ENCODE measurements at places on chromosomes 11 and 22.
A peak's percentile ranks its signal among the peaks of the same experiment; 100 is the strongest.

- no peak for DNase-seq
Measured at GRCh38 chr11:45225961-45226871, 59.9 kb downstream of the SYT13 start.

DNA sequence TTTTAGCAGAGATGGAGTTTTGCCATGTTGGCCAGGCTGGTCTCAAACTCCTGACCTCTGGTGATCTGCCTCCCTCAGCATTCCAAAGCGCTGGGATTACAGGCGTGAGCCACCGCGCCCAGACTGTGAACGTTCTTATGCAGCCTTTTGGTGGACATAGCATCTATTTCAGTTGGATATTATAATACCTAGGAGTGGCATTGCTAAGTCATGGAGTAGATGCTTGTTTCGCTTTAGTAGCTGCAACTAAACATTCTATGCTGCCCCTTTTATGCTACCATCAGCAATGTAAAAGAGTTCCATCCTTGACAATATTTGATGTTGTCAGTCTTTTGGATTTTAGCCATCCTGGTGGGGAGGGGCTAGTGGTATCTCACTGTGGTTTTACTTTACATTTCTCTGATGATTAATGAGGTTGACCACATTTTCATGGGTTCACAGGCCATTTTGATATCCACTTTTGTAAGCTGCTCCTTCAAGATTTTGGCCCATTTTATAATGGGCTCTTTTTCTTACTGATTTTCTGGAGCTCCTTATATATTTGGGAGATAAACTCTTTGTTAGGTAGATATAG is 16.5 kb upstream of the APOBEC3A start:
- no peak for DNase-seq

- no peak for DNase-seq
Measured at GRCh38 chr22:18031695-18032454, 7.5 kb upstream of the MICAL3 start.

DNA sequence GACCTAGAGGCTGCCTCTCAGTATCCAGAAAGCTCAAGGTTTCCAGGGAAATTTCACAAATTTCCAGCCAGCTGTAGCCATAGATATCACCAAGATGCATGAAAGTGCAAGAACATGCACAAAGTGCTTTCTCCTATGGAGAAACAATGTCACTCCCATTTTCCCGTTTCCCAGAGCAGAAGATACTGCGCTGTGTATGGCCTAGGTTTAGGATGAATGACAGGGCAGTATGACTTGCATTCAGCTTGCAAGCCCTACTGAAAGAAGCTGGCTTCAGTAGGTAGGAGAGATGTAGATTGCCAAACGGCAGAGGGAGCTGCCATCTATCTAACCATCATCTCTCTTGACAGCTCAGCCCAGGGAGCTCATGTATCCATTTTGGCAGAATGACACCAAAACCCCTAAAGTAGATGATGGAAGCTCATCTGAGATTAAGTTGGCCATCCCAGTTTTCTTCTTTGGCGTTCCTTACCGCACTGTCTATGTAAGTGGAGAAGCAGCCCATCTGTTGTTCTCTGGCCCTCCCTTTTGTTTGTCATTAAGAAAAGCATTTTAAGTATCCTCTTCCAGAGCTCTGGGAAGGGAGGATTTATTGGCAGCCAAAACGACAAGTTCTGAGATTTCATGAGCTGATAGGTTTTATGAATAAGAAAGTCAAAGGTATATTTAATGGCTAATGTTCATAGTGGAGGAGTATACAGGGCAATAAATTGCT is 4.6 kb downstream of the TECTA start:
- DNase-seq, result no peak

DNA sequence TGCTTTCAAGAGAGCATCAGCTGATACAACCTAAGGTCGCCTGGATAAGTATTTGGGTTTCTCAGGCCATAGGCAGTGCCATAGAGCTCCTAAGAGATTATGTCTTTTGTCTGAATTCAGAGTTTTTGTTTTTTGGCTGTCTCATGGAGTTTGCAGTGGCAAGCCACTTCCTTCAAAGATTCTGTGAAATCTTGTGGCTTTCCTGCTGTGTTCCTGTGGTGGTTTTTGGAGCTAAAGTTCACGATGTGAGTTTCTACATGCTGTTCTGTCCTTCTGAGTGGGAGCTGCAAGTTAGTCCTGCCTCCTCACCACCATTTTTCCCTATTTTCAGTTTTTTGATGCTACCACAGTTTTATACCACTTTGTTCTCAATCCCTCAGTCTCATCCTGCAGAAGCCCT is 111.4 kb downstream of the COMMD9 start:
- DNase-seq, result no peak

GRCh38 chr11:118640332-118641154 is 33.1 kb downstream of the PHLDB1 start:
- no peak for DNase-seq

GRCh38 chr11:123856444-123856843 is 29.0 kb downstream of the TMEM225 start:
- no peak for DNase-seq

DNA sequence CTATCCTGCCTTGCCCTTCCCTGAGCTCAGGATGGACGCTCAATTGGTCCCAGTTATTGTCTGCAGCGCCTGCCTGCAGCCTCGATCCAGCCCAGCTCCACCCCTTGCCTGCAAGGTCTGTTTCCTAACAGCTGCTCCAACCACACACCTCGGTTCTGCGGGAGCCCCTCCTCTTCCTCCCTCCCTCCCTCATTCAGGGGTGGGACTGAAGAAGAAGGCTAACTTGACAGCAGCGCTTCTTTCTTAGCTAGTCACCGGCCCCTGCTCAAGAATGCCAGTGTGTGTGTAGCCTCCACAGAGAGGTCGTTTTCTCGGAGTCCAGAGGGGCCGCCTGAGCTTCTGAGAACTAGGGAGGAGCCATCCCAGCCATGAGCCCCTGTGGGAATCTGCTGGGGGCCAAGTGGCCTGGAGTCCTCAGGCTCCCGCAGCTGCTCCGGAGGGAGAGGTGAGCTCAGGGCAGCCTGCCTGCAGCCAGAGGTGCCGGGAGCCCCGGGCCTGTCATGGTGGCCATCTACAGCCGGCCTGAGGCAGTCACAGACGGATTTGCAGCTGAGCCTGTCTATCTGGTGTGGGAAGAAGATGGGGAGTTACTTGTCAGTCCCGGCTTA is 36.1 kb downstream of the LIMK2 start:
- peak; percentile 12 for DNase-seq

DNA sequence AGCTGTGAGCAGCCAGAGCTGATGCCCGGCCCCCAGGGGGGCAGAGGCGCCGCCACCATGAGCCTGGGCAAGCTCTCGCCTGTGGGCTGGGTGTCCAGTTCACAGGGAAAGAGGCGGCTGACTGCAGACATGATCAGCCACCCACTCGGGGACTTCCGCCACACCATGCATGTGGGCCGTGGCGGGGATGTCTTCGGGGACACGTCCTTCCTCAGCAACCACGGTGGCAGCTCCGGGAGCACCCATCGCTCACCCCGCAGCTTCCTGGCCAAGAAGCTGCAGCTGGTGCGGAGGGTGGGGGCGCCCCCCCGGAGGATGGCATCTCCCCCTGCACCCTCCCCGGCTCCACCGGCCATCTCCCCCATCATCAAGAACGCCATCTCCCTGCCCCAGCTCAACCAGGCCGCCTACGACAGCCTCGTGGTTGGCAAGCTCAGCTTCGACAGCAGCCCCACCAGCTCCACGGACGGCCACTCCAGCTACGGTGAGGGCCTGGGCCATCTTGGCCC is 6.1 kb downstream of the CDC42EP1 start:
- DNase-seq, result peak; percentile 30

DNA sequence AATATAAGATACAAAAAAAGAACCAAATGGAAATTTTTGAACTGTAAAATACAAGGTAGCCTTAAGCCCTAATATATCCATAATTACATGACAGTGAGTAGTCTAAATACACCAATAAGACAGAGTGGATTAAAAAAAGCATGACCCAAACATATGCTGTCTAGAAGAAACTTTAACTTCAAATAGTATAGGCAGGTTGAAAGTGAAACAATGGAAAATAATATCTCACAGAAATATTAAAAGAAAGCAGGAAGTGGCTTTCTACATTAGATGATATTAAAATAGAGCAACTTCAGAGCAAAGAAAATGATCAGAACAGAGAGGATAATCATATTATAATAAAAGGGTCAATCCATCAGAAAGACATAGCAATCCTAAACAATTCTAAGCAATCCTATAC is 21.8 kb downstream of the DCUN1D5 start:
- no peak for DNase-seq

GRCh38 chr11:77102246-77103210 is at the start of gene OMP:
TSS of gene OMP (plus strand) at chr11:77102840. CDS start at chr11:77102840, 0 bp downstream.
- no peak for DNase-seq

DNA sequence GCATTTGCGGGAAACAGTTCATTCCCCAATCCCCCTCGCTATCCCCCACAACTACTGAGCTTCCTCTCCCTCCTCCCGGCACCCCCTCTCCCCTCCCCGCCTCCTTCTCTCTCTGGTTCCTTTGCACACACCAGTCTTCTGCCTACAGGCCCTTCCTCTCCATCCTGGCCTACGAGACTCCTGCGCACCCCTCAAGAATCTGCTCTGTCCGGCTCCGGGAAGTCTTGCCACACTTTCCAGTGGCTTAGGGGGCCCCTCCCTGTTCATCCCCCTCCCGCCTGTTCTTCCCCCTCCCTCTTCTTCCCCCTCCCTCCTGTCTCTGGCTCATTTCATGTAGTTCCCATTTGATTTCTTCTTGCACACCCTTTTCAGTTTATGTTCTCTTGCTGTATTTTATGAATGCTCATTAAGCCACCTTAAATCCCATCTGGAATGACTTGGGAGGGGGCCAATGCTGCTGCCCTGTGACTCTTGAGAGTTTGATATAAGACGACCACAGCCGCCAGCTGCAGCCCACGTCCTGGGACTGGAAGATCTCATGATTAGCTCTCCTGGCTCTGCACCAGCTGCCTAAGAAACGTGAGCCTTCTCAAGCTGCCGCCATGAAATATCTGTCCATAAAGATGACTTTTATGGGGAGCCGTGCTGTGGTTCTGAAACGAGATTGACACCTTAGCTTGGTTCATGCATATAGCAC is 50.9 kb downstream of the RPS6KA4 start:
- no peak for DNase-seq

DNA sequence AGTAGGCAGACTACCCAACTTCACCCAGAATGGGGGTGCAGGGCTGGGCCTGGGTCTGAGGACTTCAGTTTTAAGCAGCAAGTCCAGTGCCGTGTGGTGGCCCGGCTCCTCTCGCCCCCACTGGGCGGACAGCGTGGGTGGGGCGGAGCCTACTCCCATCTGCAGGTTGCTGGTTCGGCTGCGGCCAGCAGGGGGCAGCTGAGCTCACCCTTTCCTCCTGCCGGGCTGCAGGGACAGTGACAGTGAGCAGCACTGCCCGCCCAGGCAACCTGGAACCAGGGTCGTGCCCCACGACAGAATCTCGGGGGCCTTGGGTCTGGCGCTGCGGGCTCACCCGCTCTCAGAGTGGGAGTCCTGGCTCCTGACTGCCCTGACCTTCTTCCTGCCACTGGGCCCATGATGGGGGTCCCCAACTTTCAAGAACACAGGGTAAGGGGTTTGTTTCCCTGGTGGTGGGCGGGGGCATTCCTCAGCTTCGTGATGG is 6.2 kb upstream of the NEAT1 start:
- peak; percentile 85 for DNase-seq

DNA sequence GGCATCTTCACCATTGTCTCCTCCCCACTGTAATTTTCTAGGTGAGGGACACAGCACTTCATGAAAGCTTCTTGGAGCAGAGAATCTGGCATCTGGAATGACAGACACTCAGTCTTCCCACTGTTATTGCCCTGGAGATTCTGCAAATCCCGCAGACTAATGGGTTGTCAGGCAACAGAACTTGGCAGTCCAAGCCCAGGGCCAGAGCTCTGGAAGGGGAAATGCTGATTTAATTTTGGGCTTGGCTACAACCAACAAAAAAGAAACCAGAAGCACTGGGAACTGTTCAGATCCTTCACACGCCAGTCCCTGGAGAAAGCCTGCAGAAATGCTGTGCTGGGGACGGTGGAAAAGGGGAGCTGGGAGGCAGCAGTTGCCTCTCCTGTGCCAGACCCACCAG is 71.5 kb upstream of the BID start:
- no peak for DNase-seq

GRCh38 chr22:35155403-35156025 is 89.6 kb downstream of the ISX start:
- no peak for DNase-seq

DNA sequence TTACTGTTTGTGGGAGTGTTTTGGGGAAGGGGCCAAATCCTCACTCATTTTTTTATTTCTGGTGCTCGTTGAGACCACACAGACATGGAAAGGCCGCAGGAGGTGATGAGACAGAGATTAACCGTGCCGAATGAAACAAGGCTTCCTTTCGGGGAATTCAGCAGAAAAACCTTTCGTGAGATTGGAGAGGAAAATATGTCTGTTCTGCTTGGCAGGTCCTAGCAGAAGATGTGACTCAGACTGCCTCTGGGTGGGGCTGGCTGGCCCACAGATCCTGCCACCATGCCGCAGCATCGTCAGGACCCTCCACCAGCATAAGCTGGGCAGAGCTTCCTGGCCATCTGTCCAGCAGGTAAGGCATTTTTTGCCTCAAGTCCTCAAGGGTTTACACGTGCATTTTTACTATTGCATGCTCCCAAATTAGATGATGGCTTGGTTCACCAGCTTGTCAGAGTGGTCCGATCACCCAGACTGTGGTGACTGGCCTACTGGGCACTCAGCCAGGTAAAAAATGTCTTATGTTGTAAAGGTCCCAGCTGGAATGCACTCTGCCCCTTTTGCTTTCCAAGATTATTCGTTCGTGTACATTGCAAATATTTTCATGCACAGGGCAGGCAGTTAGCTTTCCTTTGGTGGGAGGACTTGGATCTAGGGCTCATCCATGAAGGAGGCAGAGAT is 1.5 kb downstream of the DDB2 start:
- DNase-seq, result peak; percentile 55

- peak; percentile 65 for DNase-seq
Measured at GRCh38 chr11:73295241-73295995, 12.7 kb upstream of the ARHGEF17 start.

DNA sequence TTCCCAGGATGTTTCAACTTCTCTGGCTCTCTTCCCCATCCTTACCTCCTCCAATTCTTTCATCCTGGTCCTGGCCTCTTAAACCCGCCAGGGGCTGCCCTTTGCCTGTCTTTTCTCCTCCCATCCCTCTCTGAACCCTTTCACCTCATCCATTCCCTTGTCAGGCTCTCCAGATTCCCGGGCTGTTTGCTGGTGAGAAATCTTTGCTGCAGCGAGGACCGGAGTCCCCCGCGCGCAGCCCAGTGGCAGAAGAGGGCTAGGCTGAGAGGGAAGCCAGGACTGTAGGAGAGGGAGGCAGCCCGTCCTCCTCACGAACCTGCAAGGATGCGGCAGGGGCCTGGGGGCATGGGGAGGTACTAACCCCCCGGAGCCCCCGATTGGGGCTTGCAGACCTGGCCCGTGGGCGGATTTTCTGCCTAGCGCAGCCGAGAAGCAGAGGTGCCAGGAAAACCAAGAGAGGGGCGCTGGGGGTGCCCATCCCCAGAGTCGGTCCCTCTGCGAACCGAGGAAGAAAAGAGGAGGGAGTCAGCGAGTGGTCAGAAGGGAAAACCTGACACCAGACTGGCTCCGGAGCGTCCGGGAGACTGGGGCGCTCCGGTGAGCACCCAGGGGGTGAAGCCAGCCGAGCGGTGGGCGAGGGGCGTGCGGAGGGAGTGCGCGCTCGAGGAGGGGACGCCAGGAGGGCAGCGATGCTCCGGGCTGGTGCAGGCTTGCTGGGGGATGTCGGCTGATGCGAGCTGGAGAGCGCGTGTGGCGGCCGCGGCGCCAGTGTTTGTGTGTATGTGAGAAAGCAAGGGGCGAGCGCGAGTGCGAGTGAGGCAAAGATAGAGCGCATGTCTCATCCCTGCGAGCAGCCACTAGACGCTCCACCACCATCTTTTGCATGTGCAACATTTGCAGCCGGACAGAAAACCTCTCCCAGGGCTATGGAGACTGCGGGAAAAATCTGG is at the start of gene GRIA4:
Gene GRIA4, plus strand, starts transcription at position 242 of the 950 bp plus-strand sequence. CDS start 925 bp downstream, outside the sequence.
- DNase-seq, result no peak
